ENCODE measurements at places on chromosomes 1 and 21.

DNA sequence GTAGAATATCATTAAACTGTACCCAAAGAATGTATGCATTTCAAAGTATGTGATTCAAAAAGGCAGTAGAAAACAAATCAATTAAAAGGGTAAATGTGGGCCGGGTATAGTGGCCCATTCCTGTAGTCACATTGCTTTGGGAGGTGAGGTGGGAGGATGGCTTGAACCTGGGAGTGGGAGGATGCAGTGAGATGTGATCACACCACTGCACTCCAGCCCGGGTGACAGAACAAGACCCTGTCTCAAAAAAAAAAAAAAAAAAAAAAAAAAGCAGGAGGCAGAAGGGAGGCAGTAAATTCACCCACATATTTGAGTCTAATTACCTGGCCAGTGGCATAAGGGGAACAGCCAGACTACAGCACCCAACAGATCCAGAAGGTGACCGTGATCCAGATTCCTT lies 17.9 kb upstream of the PRSS38 start:
- DNase-seq = no peak

DNA sequence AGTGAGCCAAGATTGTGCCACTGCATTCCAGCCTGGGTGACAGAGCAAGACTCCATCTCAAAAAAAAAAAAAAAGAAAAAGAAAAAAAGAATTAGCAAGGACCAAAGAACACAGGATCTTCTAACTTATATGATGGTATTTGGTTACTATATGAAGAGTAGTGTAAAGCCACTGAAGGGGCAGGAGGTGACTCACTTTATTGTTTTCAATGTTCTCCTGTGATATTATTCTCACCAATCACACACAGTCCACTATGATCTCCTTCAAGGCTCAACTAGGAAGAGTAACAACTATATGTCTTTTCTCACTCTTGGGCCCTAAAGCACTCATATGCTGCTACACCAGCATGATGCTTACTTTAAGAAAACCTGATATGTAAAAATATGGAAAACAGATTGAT lies 26.7 kb downstream of the RC3H1 start:
- DNase-seq = no peak

DNA sequence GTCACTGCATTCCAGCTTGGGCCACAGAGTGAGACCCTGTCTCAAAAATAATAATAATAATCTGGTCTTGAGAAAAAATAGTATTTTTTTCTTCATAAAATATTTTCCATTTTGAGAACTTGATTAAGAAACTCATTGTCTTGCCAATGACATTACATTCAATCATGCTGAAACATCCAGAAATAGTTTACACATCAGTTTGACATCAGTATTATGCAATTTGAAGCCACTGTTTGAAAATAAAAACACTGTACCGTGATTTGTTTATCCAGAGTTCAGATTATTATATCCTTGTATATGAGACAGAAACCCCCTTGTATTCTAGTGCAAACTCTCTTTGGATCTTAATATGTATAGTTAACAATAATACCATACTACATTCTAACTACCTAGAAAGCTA lies 6.9 kb downstream of the FMO2 start:
- DNase-seq = no peak

GRCh38 chr1:175802407-175803123 lies 59.2 kb upstream of the TNR start:
- DNase-seq = no peak
